ENCODE measurements at places on chromosomes 6 and 20.

DNA sequence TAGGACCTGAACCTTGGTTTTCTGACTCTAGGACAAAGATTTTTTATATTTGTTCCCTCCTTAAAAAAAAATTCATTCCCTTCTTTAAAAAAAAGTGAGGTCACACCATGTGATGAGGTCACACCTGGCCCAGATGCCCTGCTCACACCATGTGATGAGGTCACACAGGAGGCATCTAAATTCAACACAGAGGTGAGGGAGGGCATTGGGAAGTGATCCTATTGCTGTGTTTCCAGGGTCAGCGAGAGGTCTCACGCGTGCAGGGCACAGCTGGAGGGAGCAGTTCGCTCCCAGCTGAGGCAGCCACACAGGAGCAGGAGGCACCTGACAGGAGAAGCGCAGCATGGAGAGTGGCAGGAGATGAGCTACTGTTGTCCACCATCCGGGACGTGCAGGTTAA is 92.5 kb downstream of the SLC22A23 start:
- no peak for DNase-seq

- no peak for DNase-seq
These were observed 101.4 kb downstream of the KIF13A start for GRCh38 chr6:17885889-17886576.

- DNase-seq, result no peak
These were observed 28.1 kb downstream of the TAF8 start for GRCh38 chr6:42078386-42078785.

- DNase-seq, result no peak
These were observed 40.8 kb downstream of the CHD6 start for GRCh38 chr20:41577129-41578009.

DNA sequence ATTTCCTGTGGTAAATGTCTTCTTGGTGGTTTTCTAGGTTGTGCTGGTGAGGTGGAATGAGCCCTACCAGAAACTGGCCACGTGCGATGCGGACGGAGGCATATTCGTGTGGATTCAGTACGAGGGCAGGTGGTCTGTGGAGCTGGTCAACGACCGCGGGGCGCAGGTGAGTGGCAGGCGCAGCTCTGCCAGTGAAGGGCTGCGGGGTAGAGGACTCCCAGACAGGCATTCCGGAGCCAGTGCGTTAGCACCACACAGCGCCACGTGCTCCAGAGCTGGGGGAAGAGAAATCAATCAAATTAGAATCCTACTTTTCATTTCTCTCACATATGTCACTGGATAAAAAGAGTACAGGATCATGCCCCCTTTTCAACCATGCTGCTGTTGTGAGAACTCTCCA is 100.8 kb downstream of the TULP4 start:
- no peak for DNase-seq

DNA sequence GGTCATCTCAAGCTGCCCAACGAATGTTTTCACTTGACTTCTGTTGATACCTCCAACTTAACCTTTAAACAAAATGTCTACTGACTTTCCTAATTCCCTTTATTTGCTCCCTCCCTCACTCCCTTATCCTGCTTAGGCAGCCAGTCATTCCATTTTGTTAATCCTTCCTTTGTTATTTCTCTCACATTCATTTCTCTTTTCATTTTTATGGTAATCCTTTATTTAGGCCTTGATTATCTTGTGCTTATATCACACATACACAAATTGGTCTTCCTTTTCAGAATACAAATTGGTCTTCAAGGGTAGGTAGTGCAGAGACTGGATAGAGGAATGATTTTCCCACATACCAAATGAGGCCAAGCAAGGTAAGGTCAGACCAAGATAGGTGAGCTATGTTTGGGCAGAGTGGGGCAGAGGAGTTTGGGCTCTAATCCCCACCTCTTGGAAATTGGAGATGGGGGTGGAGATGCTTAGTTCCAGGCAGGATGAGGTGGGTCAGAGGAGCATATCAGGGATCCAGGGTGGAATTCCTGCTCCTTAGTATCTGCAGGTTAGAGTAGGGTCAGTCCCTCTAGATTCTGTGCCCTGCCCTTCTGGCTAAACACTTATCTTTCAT is 2.0 kb upstream of the SPACA1 start:
- no peak for DNase-seq

- DNase-seq, result no peak
These were observed 49.7 kb upstream of the DDR1 start for GRCh38 chr6:30834646-30835045.

GRCh38 chr20:2697768-2698167 is 5.2 kb downstream of the EBF4 start:
- no peak for DNase-seq

DNA sequence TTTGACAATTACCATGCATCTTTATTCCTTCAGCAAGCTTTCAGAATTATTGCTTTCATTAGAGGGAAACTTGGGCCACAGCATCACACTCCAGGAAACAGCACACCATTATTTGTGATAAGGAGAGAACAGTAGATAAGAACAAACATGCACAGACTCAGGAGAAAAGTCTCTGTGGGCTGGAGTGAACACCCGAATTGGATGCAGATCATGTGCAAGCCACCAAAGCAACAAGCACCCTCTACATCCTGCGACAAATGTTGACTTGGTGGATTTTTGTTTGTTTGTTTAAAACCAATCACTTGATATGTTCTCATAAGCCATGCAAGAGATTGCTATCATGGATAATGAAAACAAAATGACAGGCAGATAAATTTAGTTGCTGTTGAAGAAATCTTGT is 67.7 kb upstream of the ZFP64 start:
- DNase-seq, result no peak

DNA sequence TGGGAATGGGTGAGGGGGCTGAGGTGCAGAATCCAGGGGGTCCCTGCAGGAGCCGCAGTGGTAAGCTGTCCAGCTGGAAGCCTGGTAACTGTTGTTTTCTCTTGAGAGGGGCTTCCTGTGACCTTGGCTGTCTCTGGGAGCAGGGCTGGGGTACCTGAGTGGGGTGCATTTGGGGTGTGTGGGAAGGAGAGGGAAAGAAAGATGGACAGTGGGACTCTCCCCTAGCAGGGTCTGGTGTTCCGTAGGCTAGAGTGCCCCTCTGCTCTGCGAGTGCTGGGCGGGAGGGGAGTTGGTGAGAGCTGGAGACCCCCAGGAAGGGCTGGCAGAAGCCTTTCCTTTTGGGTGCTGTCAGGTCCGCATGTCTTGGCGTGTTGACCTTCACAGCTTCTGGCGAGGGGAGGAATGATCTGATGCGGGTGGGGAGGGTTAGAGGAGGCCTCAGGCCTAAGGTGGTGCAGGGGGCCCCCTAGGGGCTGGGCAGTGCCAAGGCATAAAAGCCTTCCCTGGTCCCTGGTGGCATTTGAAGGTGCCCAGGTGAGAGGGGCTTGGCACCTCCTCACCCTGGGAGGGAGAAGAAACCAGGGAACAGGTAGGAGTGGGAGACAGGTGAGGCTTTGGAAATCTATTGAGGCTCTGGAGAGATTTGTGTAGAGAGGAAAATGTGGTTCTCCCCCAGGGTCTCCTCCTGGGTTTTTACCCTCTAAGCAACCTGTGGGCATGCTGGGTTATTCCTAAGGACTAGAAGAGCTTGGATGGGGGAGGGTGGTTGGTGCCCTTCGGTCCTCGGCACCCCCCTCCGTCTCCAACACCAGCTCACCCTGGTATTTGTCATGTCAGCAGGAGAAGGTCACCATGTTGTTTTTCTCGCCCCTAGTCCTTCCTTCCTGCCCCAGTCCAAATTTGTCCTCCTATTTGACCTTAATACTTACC is 3.3 kb downstream of the VEGFA start:
- peak; percentile 81 for DNase-seq

DNA sequence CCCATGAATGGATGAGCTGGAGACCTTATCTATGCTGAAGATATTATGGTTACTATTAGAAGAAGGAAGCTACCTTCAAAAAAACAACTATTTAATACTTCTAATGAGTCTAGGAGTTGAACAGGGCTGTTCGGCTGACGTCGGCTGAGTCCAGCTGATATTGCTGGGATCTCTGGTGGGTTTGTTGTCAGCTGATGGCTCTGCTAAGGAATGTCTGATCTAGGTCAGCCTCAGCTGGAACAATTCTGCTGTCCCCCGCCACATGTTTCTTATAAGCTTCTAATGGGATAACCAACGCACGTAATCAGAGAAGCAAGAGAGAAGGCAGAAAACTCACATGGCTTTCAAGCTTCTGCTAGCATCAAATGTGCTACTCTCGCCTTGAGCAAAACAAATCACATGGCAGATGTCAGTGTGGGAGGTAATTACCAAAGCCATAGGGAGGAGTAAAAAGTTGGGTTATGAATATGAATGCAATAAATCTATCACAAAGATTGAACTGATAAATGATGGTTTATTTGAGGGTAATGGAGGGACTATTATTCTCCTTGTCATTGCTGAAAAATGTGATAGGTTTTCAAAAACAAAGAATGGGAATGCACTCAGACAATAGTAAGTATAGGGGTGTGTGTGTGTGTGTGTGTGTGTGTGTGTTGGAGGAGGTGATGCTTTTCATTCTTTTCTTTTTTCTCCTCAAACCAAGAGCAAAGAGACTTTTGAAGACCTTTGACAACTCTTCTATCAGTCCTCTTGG is 71.5 kb downstream of the BTBD3 start:
- DNase-seq, result no peak

- peak; percentile 72 for DNase-seq
These were observed 44.8 kb downstream of the FGD2 start for GRCh38 chr6:37050045-37050853.
